Kidney capillary endothelial cell (primary cell): ENCODE measurements at places on chromosomes 11 and 22.

DNA sequence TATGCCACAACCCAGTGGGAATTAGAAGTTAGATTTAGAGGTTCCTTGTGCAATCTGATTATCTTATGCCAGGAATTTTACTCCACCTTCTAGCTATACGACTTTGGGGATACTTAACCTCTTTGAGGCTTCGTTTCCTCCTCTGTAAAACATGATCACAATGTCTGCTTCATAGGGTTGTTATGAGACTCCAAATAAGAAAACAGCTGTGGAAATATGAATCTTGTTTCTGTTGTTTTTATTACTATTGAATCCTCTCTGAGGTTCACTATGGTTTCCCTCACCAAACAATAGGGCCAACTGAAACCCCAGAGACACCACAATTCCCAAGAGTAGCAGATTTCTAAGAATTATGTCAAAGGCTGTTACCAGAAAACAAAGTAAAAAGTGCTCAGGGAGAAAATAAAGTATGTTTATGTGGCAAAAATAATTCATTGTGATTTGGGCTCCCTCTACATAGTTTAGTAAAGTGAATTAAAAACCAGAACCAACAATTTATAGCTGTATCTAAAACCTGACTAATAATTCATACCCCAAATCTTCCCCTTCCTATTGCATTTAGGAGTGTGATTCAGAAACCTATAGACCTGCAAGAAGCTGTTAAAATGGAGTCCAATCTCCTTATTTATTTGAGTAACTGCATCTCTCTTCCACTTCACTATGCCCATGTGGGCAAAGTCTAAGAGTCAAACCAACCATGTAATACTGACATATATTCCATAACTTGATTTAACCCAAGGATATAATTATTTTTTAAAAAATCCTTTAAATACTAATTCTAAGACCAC lies 38.4 kb downstream of the AMBRA1 start:
- DNase-seq = no peak

- DNase-seq = no peak
Measured at GRCh38 chr11:130118636-130119387, 40.8 kb upstream of the ST14 start.

GRCh38 chr11:118152020-118152551 lies 537 bp downstream of the SCN4B start:
- DNase-seq = no peak

- no peak for DNase-seq
Measured at GRCh38 chr22:50733521-50734342, 4.3 kb upstream of the ACR start.

DNA sequence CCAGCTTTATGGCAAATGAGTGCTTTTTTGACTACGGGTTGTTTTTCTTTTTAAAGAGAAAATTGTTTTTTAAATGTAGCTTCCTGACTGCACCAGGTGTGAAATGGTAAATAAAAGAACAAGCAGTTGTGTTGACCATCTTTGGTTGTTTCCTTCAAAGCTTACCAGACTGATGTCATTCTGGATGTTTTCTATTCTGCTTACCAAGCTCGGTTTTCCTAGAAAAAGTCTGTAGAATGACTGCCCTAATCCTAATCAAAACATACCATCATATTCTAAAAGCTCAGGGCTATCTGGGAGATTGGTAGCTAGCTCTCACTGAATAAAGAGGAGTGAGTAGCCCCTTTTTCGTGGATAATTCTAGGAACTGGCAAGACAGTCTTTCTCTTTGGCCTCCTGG lies 77.7 kb downstream of the GAB2 start:
- DNase-seq = no peak

GRCh38 chr22:44354288-44354687 lies 41.5 kb upstream of the SHISAL1 start:
- no peak for DNase-seq

DNA sequence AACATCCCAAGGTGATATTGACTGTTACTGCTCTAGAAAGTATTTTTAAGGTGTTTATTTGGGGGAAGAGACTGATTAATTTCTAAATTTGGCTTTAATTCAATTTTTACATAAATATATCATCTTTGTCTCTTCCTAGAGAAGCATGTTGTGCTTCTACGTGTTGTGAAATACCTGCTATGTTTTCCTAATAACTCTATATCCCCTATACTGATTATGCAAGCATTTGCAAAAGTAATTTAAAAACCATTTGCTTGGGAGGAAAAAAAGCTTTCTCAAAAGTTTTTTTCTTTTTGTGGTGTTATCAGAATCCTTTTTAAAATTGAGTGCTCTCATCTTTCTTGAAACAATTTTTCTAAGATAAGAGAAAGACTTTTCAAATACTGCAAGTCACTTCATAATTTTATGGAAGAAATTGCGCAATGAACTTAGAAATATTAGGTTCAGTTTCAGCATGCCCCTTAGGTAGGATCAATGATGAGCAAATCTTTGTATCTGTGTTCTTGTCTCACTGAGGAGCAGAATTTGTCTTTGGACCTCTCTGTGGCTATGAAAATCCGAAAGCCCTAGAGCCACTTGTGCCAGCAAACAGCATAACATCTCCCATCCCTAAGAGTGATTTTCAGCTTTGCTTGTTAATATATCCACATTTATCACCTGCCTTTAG lies 7.4 kb upstream of the BLID start:
- no peak for DNase-seq

- DNase-seq = no peak
Measured at GRCh38 chr22:46737105-46737975, 712 bp downstream of the CERK start.

GRCh38 chr11:31340903-31341572 lies 28.5 kb downstream of the DCDC1 start:
- peak; percentile 19 for DNase-seq

DNA sequence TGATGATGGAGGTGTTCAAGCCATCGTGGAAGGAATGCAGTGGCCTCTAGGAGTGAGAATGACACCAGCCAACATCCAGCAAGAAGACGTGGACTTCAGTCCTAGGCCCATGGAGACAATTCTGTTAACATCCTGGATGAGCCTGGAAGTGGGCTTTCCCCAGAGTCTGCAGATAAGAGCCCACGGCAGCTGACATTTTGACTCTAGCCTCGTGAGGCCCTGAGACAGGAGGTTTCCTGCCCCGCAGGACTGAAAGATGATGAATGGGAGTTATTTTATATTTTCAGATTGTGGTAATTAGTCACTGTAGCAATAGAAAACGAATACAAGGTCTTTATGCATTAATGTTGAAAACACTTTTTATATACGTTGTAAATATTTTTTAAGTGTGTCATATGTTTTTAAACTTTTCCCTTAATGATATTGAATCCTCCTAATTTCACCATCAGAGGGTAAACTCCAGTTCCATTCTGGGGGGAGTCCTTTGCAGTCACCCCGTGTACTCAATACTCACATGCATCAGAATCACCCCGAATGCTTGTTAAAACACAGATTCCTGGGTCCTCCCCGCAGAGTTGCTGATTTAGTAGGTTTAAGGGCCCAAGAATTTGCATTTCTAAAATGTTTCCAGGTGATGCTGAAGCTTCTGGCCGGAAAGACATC lies 570 bp upstream of the TPCN2 start:
- no peak for DNase-seq

GRCh38 chr11:133383689-133384088 lies 148.6 kb downstream of the OPCML start:
- no peak for DNase-seq

DNA sequence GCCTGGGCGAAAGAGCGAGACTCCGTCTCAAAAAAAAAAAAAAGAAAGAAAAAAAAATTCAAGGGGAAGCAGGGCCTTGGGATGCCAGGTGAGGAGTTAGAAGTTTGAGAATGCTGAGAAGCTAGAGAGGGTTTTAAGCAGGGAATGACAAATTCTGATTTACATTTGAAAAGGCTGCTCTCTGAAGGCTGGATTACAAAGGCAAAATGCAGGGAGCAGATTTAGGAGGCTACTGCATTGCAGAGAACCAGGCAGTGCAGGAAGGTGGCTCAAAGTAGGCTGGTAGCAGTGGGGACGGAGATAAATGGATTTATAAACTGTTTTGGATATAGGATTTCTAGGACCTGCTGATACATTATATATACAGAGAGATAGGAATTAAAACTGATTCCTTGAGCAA lies 66.6 kb downstream of the KCNC1 start:
- DNase-seq = no peak

- DNase-seq = no peak
Measured at GRCh38 chr11:94780432-94780831, 12.3 kb downstream of the AMOTL1 start.

DNA sequence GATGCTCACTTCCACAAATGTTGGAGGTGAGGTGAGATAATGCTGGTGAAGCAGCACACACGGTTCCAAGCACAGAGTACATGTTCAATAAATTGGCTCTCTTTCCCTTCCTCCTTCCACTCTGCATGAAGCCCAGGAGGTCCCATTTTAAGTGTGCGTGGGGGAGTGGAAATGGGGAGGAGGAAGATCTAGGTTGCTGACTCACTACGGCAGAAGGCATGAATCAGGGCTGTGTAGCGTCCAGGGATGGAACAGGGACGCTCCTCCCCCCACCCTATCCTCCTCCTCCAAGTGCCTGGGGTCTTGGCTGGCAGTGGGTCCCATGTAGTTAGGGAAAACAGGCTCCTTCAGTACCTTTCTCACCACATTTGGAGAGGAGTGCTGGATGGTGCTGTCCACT lies 44.2 kb downstream of the TRIM66 start:
- DNase-seq = no peak
